ENCODE measurements at places on chromosomes 12 and 14. TPM values are rescaled to one million over a fixed set of nuclear protein-coding genes. Genes with fewer than 3 reads are reported as not detected.

- no peaks in the 10 kb centered on the region for H3K36me3 ChIP-seq
- DNase-seq: no peak
- peaks cover 3% of the 10 kb centered on the region for H3K27me3 ChIP-seq
These were observed 187.7 kb upstream of the TMTC1 start for GRCh38 chr12:29971446-29971845.

The TSPAN8 gene
- not detected for total RNA-seq

DNA sequence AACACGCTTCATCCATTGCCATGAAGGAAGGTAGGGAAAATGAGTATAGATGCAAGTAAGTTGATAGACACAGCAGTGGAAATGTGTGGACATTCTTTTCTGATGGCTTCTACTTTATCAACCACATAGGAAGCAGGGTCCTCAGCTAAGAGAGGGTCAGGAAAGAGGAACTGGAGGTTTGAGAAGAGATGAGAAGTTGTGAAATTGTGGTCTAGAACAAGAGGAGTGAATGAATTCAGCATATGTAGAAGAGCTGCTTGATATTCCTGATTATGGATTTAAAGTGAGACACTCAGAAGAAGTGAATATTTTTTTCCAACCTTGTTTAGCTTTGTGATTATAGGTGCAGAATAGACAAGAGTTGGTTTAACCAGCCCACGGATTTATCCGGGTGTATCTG is 128.5 kb downstream of the SLC15A5 start:
- no peak overlapping the region for H3K4me3 ChIP-seq
- no peaks in the 10 kb centered on the region for H3K4me1 ChIP-seq
- H3K27ac ChIP-seq: no peak overlapping the region
- no peaks in the 10 kb centered on the region for H3K36me3 ChIP-seq
- DNase-seq: no peak

The KRT2 gene
- not detected for total RNA-seq

DNA sequence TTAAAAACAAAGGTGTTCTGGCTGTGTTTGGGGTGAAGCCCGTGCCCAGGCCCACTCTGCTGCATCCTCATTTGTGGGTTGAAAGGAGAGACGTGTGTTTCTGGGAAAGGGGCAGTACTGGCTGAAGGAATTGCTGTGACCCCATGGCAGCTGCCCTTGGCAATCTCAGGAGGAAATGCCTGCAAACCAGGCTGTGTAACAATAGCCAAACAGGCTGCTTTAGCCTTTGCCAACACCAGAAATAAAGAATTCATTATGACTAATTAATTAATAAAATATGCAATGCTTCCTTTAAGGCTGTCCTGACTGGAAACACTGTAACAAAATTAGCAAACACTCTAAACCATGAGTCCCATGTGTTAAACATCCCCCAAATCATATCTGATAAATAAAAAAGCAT is 53.0 kb upstream of the KRR1 start:
- no peak overlapping the region for H3K27ac ChIP-seq
- H3K4me1 ChIP-seq: peaks cover 11% of the 10 kb centered on the region
- no peaks in the 10 kb centered on the region for H3K27me3 ChIP-seq
- peaks cover 4% of the 10 kb centered on the region for H3K36me3 ChIP-seq
- no peak for DNase-seq

The SYNE3 gene
- 114 TPM for total RNA-seq

The IGF1 gene
- 0.40 TPM for total RNA-seq

DNA sequence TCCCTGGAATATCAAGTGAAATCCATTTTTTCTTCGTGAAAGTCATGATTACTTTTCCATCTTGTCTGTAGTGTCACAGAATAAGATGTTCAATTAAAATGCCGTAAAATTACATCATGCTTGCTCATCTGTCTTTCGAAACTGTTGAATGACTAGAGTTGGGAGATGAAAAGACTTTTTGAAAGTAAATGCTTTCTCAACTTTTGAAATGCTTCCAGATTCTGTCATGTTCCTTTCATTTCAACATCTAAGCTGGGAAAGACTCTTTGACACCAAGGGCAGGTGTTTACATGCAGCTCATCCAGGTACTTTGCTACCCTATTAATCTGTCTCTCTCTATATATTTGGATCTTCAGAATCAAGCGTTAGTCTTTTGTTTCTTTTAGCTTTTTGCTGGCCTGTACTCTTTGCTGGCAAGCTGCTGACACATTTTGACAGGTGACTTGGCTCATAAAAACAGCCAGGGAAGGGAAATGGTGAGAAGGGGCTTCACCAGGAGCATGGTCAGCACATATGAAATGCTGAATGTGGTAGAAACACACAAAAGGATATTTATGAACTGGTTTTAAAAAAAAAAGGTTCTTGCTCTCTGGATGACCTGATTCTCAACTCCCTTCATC is 77.0 kb upstream of the METAP2 start:
- H3K4me1 ChIP-seq: peaks cover 1% of the 10 kb centered on the region
- DNase-seq: no peak
- H3K4me3 ChIP-seq: no peak overlapping the region
- H3K27me3 ChIP-seq: peaks cover 56% of the 10 kb centered on the region

The C1RL gene
- 22.3 TPM for total RNA-seq

GRCh38 chr12:92539110-92539749 is 163.6 kb upstream of the PLEKHG7 start:
- H3K27ac ChIP-seq: no peak overlapping the region
- DNase-seq: no peak
- H3K4me1 ChIP-seq: peaks cover 19% of the 10 kb centered on the region
- no peak overlapping the region for H3K4me3 ChIP-seq
- no peaks in the 10 kb centered on the region for H3K36me3 ChIP-seq

The CEBPE gene
- not detected for total RNA-seq

- H3K4me1 ChIP-seq: peaks cover 28% of the 10 kb centered on the region
- H3K36me3 ChIP-seq: no peaks in the 10 kb centered on the region
- H3K27ac ChIP-seq: no peak overlapping the region
- no peaks in the 10 kb centered on the region for H3K27me3 ChIP-seq
- DNase-seq: no peak
- H3K4me3 ChIP-seq: no peak overlapping the region
These were observed 126.6 kb upstream of the LRIG3 start for GRCh38 chr12:59046763-59047534.

GRCh38 chr12:107645630-107646333 is 39.8 kb upstream of the PWP1 start:
- no peaks in the 10 kb centered on the region for H3K36me3 ChIP-seq
- H3K4me1 ChIP-seq: peaks cover 10% of the 10 kb centered on the region
- DNase-seq: no peak
- no peak overlapping the region for H3K4me3 ChIP-seq
- no peak overlapping the region for H3K27ac ChIP-seq

DNA sequence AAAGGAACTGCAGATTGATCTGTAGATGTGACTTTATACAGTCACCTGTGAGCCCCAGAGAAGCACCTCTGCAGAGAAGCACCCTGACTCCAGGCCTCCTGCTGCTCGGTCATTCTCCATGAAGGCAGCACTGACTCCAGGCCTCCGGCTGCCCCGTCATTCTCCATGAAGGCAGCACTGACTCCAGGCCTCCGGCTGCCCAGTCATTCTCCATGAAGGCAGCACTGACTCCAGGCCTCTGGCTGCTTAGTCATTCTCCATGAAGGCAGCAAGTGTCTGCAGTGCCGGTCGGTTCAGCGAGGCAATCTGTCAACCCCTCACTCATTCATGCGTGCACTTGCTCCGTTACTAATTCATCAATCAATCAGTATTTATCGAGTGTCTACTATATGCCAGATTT is 160.3 kb downstream of the PIWIL1 start:
- H3K27me3 ChIP-seq: no peaks in the 10 kb centered on the region
- DNase-seq: no peak
- no peak overlapping the region for H3K27ac ChIP-seq
- no peaks in the 10 kb centered on the region for H3K36me3 ChIP-seq
- no peak overlapping the region for H3K4me3 ChIP-seq

GRCh38 chr12:63075376-63076060 is 75.5 kb downstream of the AVPR1A start:
- H3K27me3 ChIP-seq: no peaks in the 10 kb centered on the region
- no peak for DNase-seq
- peaks cover 10% of the 10 kb centered on the region for H3K4me1 ChIP-seq
- no peak overlapping the region for H3K27ac ChIP-seq
- no peaks in the 10 kb centered on the region for H3K36me3 ChIP-seq

GRCh38 chr14:100604709-100605108 is 17.5 kb upstream of the BEGAIN start:
- H3K4me3 ChIP-seq: no peak overlapping the region
- peaks cover 5% of the 10 kb centered on the region for H3K4me1 ChIP-seq
- DNase-seq: no peak
- peaks cover 35% of the 10 kb centered on the region for H3K27me3 ChIP-seq
- no peak overlapping the region for H3K27ac ChIP-seq
- peaks cover 9% of the 10 kb centered on the region for H3K36me3 ChIP-seq

The ITGA7 gene
- total RNA-seq: 5.7 TPM

The MIPOL1 gene
- 14.6 TPM for total RNA-seq

DNA sequence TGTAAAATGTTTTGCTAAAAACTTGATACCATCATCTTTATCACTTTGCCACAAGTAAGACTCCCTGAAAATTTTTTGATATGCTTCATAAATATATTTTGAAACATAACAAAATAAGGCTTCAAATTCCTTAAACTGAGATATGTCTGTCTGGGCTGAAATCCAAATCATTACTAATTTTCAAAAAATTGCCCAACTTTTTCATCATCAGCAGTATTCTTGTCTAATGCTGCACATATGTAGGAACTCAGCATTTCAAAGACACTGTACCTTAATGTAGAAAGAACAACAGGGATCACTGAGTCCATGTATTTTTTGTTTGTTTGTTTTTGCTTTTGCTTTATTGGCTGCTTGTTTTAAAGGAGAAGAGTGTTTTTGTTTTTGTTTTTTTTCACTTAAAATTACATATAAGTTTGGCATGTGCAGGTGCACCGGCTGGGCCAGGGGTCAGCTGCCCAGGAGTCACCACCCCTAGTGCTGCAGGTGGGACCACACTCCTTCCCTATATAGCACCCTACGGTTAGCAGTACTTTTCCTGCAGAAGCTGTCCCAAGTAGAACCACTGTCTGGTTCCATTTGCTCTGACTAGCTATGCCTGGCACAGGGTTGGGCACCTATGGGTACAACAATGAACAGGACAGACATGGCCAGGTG is 231.2 kb downstream of the PIK3C2G start:
- no peak overlapping the region for H3K27ac ChIP-seq
- no peak for DNase-seq
- H3K4me3 ChIP-seq: no peak overlapping the region
- H3K36me3 ChIP-seq: no peaks in the 10 kb centered on the region
- H3K4me1 ChIP-seq: peaks cover 10% of the 10 kb centered on the region

The RGS6 gene
- 0.24 TPM for total RNA-seq

The DAO gene
- not detected for total RNA-seq

DNA sequence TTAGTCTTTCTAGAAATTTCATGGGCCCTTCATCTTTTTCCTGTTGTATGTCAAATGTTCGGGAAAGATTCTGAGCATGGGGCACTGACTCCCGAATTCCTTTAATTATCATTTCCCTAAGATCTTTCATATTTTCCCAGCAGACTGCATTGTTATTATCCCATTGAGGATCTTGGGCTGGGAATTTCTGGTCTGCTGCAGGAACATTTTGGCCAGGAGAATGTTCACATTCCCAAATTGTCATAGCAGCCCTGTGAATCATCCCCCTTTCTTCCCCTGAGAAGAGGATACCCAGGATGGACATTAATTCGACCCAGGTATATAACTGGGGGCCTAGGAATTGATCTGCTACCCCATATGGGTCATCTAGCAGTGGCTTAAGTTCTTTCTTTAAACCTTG is 112.5 kb downstream of the RIN3 start:
- peaks cover 11% of the 10 kb centered on the region for H3K4me1 ChIP-seq
- H3K27me3 ChIP-seq: no peaks in the 10 kb centered on the region
- no peak for DNase-seq

GRCh38 chr14:64394423-64394822 is 6.3 kb downstream of the MTHFD1 start:
- H3K27me3 ChIP-seq: no peaks in the 10 kb centered on the region
- H3K27ac ChIP-seq: no peak overlapping the region
- H3K36me3 ChIP-seq: peaks cover 13% of the 10 kb centered on the region

GRCh38 chr12:65496617-65497016 is 218.1 kb downstream of the MSRB3 start:
- DNase-seq: no peak
- H3K27ac ChIP-seq: no peak overlapping the region
- H3K4me1 ChIP-seq: peaks cover 43% of the 10 kb centered on the region
- H3K36me3 ChIP-seq: no peaks in the 10 kb centered on the region
- no peak overlapping the region for H3K4me3 ChIP-seq

Data from osteocyte (in vitro differentiated cells).